Cardiac fibroblast (primary cell): ENCODE measurements at places on chromosomes 7 and 10.

GRCh38 chr10:92382631-92383030 is 91.7 kb downstream of the MARCHF5 start:
- no peak for DNase-seq

- peak; percentile 91 for DNase-seq
These were observed 148.8 kb downstream of the HECW1 start for GRCh38 chr7:43260980-43261878.

- no peak for DNase-seq
These were observed 16.2 kb downstream of the CPVL start for GRCh38 chr7:29130096-29130495.

DNA sequence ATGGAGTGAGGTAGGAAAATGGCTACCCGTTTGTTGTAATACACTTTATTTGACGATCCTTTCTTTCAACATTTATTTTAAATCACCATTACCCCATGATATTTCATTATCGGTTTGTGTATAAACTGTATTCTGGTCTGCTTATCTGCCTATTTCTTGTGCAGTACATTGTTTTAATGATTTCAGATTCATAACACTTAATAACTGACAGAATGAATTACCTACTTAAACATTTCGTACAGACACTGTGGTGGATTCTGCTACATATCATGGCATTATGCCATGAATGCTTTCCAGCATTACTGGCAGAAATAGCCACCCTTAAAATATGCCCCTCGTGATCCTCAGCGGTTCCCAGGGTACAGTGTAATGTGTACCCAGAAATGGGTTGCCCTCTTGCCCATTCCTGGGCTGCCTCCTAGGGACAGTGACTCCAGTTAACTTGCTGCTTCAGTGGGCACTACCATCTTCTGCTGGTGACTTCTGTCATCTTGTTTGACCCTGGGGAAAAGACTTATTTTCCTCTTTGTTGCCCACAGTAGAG is 74.5 kb downstream of the C1GALT1 start:
- DNase-seq = no peak

DNA sequence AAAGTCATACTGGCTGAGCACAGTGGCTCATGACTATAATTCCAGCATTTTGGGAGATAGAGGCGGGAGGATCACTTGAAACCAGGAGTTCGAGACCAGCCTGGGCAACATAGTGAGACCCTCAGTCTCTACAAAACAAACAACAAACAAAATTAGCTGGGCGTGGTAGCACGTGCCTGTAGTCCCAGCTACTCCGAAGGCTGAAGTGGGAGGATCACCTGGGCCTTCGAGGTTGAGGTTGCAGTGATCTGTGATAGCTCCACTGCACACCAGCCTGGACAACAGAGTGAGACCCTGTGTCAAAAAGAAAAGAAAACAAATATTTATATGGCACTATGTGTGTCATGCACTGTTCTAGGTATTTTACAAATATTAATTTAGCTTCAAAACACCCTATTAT is 94.3 kb downstream of the DNMBP start:
- DNase-seq = no peak

- no peak for DNase-seq
These were observed 406.3 kb downstream of the GFRA1 start for GRCh38 chr10:115866691-115867090.

DNA sequence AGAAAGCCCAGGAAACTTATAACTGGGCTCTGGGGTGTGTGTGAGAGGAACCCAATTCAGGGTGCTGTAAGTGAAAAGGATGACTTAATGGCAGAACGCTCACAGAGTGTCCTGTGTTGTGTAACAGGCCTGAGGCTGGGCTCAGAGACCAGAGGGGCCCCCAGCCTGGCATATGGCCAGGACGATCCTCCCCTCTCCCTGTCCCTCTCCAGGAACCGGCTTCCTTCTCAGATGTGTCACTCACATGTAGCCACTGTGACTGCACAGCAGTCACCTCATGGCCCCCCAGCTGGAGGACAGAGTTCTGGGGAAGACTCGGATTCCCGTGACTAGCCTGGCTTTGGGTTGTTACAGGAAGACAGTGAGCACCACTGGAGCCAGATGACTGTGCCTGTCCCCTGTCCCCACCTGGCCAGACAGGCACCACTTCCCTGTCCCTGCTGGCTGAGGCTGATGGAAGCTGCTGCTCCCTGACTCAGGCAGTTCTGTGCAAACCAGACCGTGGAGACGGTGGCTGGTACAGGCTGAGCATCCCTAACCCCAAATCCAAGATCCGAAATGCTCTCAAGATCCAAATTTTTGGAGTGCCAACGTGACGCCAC is 220.5 kb downstream of the MLLT10 start:
- no peak for DNase-seq

DNA sequence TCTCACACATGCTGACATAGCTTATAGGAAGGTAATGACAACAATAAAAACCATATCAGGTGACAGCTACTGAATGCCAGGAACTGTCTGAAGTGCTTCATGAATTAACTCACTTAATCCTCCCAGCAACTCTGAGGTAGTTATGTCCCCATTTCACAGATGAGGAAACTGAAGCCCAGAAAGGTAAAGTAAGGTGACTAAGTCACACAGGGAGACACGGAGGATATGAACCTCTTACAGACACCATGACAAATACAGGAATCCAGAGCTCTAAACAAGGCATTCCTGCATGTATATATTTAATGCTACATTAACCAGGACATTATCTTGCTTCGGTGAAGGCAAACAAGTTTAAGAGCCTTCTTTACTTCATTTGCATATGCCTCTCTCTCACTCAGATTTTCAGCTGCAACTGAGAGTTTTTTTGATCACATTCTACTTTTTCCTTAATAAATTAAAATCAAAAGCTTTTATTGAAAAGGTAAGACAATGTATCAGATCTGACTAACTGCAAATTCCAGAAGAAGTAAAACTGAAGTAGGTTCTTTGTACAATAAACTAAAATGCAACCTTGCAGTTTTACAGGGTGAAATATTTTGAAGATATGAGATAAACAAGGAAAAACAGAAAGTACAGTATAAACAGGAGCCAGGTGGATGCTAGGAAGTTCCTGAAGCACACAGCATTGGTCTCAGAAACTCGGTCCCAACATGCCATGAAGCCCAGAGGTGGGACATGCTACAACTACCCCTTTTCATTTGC is 79.5 kb downstream of the SGMS1 start:
- DNase-seq = no peak

DNA sequence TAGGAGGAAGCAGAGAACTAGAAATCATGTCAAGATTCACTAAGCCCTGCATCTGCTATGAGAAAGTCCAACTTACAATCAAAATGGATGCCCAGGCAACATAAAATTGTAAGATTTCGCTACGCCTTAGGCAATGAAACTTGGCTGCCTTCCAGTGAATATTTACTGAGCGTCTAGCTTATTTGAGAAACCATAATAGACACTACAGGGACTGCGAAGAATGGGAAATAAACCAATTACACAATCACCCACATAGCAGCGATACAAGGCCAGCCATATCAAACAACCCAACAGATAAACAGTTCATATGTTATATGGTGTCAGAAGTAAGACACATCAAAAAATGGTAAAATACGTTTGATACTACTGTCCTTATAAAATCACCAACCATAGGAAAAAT is 545.0 kb upstream of the C7orf33 start:
- DNase-seq = no peak
